Astrocyte of the cerebellum (primary cell): ENCODE measurements at places on chromosomes 12 and 14.

- DNase-seq = no peak
Measured at GRCh38 chr12:47941871-47942613, 21.4 kb upstream of the TMEM106C start.

GRCh38 chr14:96631030-96631429 is 128.8 kb downstream of the PAPOLA start:
- DNase-seq = no peak

- no peak for DNase-seq
Measured at GRCh38 chr14:96385385-96385784, 6.5 kb upstream of the AK7 start.

GRCh38 chr12:57726884-57727757 is 11.4 kb downstream of the AGAP2 start:
- DNase-seq = no peak

GRCh38 chr12:81542065-81543010 is 216.8 kb downstream of the PPFIA2 start:
- no peak for DNase-seq

GRCh38 chr12:39619660-39620433 is at the start of gene ABCD2:
TSS of gene ABCD2 (minus strand) at chr12:39619803. CDS start at chr12:39619615, 188 bp downstream.
- peak; percentile 79 for DNase-seq

DNA sequence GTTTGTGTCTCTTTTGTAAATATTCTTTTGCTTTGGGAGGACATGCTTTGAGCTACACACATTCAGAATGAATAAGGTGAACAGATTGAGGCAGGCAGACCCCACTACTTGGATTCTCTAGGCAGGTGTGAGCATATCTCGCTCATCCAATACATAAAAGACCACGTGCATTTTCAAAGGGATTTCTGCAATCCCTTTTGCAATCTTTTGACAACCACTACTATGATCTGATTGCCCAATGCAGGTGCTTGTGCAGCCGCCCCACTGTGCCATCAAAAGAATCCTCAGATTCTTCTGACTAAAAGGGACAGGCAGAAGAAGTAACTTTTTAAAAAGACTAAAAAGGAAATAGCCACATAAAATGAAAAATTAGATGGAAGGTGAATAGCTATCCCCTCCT is 341.4 kb downstream of the BMP4 start:
- no peak for DNase-seq

DNA sequence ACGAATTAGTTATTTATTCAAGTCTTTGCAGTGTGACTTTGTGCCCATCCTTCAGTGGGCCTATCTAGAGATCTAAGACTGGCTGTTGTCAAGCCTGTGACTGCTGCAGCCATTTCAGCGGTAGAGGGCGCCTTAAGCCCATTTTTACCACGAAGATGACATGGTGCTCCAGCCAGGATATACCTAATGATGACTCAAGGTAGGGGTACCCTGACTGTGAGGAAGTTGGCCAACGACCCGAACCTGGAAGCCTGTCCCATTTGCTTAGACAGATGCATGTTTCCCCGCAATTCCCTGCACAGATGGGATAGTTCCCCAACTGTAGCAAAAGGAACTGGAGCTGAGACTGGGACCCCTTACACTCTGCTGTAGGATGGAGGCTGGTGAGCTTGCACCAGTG is 41.3 kb downstream of the RAB3IP start:
- DNase-seq = peak; percentile 2
